HTR-8/SVneo (cell line): ENCODE measurements at places on chromosomes 2 and 18.

GRCh38 chr2:219205165-219205538 lies 1.4 kb upstream of the ZFAND2B start:
- DNase-seq, result no peak

GRCh38 chr2:47725808-47726207 lies 57.1 kb upstream of the MSH6 start:
- DNase-seq, result no peak

- no peak for DNase-seq
Measured at GRCh38 chr2:18001671-18002070, 123.2 kb downstream of the KCNS3 start.

- DNase-seq, result no peak
Measured at GRCh38 chr18:61803393-61803792, 89.4 kb downstream of the RNF152 start.

DNA sequence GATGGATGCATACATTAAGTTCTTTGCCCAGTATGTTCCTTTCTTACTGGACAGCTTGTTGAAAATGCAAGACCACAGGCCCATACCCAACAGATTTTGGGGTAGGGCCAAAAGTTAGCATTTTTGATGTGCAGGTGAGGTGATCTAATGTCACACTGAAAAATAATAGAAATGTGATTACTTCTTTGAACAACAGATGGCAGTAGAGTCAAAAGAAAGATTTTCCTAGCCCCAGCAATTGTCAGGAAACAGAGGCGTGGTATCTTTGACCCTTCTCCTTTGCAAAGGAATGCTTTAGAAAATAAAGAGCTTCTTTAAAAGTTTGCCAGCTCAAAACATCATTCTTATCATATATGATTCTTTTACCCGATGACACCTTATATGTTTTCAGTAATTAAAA lies 343.6 kb upstream of the SYT4 start:
- DNase-seq, result no peak

DNA sequence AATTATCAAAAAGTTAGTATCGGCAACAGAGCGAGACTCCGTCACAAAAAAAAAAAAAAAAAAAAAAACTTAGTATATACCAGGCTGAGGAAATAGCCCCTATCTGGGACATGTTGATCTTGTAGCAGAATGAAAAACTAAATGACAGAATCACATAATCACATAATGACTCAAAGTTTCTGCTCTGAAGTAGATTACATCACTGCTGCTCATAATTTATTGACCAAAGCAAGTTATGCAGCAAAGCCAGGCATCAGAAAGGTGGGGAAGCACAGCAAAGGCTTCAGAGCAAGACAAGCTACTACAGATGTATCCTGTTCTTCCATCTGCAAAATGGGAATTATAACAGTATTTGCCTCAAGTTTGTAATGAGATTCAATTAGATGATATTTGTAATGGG lies 68.1 kb downstream of the BOD1L2 start:
- DNase-seq, result no peak

DNA sequence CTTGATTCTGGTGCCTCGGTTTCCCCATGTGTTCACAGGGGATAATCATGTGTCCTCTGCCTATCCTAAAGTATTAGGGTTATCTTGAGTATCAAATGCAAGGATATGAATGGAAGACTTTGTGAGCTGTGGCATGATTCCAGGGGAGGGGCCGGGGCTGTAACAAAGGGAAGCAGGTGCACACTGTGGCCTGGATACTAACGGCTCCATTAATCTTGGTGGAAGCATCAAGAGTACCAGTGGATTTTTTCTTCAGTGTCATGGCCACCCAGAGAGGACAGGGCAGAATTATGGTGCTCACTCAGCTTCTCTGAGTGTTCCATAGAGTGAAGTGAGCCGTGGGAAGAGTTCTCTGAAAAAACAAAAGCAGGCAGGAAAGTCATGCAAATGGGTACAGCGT lies 320.1 kb downstream of the ALK start:
- DNase-seq, result no peak

GRCh38 chr2:179226203-179226960 lies 38.2 kb downstream of the SESTD1 start:
- no peak for DNase-seq

DNA sequence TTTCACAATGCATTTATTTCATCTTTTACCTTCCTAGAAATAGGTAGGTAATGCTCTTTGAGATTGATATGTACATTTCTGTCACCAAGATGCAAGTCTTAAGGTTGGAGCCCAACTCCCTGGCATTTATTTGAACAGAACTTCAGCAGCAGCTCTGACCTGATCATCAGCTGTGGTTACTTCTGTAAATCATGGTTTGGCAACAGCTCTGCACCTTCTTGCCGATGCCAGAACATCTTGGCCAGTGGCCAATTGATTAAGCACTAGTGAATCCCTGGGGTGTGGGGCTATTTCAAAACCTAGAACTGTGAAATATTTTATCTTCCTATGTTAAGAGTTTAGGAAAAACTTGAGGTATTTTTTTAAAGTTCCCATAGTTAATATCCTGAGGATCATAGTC lies 124.8 kb upstream of the NYAP2 start:
- no peak for DNase-seq

DNA sequence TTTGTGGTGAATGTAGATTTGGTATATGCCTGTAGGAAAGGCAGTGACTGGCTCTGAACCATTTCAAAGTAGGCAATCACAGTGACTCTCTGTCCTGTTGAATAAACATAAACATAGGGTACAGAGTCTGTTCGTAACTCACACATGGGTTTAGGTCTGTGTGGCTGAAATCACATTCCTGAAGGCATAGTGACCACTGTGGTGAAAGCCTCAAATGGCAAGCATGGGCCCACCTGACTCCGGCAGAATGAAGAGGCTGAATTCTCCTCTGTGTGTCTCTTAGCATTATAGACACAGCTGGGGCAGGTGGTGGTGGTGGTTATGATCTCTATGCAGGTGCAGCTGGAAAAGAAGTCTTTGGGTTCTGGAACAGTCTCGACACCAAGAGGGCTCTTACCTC lies 61.2 kb downstream of the ITGA6 start:
- DNase-seq, result no peak

DNA sequence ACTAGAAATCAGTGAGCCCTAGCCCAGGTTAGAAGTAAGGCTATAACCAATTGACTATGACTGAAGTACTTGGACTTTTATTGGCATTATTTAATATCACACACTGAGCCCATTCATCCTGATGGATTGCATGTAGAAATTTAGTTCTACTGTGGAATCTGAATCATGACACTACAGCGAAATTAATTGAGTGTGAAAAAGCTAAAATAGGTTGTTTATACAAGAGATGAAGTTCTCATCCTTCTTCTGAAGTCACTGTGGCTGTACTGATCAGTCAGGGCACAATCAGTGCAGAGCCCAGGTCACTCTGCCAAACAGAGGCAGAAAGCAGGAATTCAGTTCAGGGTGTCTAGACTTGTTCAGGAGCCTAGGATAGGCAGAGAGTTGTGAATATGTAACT lies 158.9 kb downstream of the BABAM2 start:
- no peak for DNase-seq

GRCh38 chr18:71873695-71874094 lies 670.4 kb downstream of the CBLN2 start:
- no peak for DNase-seq

GRCh38 chr18:34158881-34159690 lies 65.6 kb downstream of the NOL4 start:
- DNase-seq, result no peak

DNA sequence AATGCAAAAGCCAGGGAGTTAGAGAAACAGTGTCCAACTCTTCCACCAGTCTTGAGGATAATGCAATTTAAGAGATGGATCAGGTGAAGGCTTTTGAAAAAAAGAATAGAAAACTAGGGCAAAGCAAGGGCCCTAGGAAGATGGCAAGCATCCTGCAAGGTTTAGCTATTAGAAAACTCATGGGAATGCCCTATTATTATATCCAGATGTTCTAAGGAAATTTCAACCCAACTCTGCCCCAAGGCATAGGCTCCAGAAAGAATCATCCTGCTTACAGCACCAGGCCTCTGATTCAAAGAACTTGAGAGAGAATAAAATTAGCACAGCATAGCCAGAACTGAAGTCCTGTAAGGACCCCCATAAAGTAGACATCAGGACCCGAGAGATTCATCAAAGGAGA lies 68.1 kb downstream of the EN1 start:
- DNase-seq, result no peak
